Urothelium cell line (cell line): ENCODE measurements at places on chromosomes 2 and 18.

DNA sequence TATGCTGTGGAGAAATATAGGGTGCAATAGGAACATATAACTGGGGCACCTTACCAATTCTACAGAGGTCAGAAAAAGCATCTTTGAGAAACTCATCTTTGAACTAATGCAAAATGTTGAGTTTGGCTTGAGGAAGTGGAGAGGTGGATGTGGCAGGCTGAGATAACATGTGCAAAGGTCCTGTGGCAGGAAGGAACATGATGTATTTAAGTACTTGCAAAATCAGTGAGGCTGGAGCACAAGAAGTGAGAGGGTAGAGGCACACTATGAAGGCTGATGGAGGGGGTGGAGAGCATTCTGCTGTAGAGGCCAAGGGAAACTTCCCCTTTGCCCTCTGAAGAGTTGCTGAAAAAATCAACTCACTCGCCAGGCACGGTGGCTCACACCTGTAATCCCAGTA is 14.7 kb upstream of the RAB1A start:
- no peak for DNase-seq

- DNase-seq, result no peak
Observed at GRCh38 chr2:147182260-147182659, 662.6 kb upstream of the ACVR2A start.

GRCh38 chr2:224151161-224151560 is 112.1 kb upstream of the SERPINE2 start:
- no peak for DNase-seq

DNA sequence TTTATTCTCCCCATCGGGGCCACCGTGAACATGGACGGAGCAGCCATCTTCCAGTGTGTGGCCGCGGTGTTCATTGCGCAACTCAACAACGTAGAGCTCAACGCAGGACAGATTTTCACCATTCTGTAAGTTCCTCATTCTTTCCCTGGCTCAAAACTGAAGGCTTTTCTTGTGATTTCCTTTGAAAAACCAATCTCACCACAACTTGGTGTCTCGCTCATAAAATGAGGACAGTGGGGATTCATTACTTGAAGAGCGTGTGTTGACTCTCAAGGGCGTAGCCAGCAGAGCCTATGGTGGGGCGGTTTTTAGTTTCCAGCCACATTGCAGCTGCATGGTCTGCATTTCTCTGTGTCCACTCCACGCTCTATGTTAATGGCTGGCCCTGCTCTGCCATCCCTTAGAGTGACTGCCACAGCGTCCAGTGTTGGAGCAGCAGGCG is 29.0 kb downstream of the SLC1A4 start:
- no peak for DNase-seq

GRCh38 chr2:206887745-206888144 is 51.6 kb upstream of the CPO start:
- no peak for DNase-seq

GRCh38 chr2:127386246-127386645 is 1.5 kb downstream of the MAP3K2 start:
- no peak for DNase-seq

- DNase-seq, result no peak
Observed at GRCh38 chr18:22816266-22817176, 116.6 kb upstream of the RBBP8 start.

DNA sequence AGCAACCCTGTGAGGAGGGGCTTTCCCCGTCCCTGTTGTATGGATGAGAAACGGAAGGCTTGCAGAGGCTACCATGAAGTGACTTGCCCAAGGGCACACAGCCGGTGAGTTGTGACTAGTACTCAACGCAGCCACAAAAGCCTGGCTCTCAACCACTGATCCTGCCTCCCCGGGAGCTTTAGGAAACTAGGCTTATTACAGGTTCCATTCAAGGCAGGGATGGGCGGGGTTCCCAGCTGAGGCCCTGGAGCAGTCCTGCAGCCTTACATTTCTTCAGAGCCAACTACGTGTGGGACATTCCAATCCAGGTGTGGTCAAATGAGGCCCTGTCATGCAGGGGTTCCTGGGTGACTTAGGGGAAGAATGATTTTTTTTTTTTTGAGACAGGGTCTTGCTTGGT is 59.6 kb downstream of the MEX3C start:
- DNase-seq, result no peak

DNA sequence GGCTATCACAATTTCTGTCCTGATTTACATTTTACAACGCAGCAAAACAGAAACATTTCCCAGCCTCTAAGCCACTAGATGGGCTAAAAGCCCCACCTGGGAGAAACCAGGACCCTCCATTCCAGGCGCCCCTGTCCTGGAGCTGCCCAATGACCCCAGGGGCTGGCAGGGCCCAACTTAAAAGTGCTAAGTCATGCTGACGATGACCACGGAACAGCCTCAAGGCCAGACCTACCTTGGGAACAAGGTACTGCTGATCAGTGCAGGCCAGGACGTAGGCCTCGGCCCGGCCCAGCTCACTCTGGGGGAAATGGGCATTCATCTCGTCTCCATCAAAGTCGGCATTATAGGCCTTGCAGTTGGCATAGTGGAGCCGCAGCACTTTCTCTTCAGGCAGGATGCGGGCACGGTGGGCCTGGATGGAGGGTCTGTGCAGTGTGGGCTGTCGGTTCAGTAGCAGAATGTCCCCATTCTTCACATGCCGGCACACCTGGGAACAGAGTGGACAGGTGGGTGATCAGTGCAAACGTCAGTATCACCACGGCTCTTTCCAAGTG is 35.8 kb downstream of the POLR1A start:
- no peak for DNase-seq

- no peak for DNase-seq
Observed at GRCh38 chr2:3342324-3342723, 35.3 kb downstream of the EIPR1 start.

DNA sequence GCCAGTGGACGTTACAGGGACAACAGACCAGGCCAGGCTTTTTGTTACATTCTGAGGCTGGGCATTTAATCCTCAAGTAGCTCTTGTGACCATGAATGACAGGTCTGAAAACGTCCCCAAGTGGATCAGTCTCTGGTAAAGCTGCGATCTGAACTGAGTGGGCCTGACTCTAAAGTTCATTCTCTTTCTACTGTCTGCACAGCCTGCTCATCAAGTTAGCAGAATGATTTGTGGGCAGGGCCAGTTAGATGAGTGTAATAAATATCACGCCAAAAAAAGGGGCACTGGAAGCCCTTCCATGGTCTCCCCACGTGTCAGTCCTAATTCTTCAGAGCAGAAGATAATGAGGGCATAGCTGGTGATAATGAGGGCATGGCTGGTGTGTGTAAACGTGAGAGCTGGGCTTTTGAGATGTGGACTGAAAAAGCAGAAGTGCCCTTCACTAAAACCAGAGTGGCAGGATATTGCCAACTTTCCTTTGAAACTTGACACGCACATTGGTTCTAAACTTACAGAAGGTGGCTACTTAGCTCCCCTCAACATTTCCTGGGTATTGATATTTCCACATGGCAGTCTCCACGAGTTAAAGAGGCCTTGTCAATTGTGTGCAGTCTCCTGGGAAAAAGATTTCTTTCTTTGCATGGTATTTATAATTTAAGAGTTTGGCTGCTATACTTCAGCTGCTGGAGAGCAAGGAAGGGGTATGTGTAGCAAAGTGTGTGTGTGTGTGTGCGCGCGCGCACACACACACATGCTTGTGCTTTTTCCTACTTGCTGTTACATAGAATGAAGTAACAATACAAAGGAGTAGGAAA is 72.7 kb upstream of the LYPD6B start:
- DNase-seq, result no peak

DNA sequence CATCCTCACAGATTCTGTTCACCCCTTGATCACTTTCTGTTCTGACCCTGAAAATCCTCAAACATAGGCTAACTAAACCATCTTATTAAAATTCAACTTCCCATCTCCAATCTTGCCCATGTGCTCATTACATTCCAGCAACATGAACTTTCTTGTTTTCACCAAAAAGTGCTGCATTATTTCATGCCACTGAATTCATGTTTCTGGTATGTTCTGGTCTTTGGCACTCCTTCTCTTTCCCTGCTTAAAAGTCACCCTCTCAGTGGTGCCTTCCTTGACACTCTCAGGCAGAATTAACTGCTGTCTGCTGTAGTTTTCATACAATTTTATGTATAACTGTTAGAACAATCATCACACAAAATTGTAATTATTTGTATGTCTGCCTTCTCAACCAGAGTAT is 247.7 kb upstream of the RBMS1 start:
- no peak for DNase-seq

DNA sequence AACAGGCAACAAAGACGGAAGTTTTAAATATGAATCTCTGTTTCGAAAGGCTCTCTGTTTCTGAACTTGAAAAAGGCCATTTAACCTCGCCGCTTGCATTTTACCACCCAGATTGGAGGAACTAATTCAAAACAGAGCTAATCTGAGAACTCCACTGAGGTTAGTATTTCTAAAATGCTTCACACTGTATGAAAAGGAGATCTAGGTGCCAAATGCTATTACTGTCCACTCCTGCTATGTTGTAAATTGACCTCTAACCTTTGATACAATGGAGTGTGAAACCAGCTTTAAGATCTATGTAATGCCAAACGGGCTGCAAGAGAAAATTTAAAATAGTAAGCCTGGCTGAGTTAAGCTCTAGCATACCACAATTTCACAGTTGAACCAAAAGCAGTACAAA is 364.5 kb downstream of the IRS1 start:
- DNase-seq, result no peak

- DNase-seq, result no peak
Observed at GRCh38 chr18:38883111-38883510, 1317.5 kb upstream of the CELF4 start.
